ENCODE measurements at places on chromosomes 3 and 15.

DNA sequence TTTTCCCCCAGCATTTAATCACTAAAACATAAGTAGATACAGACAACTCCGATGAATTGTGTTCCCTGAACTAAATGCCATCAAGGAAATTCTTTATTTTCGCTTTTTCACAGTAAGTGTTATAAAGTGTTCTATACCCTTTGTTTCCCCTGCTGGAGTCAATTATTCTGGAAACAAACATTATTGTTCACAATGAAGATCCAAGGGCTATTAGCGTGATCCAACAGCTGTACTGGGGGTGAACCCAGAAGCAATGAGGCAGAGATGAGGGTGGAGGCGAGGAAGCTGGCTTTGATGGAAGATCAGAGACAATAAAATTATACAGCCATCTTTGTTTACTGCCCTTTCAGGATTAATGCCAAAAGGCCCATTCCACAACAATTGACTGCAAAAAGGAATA lies 250.3 kb upstream of the IGF1R start:
- DNase-seq = no peak

GRCh38 chr3:119731560-119732343 lies 28.9 kb downstream of the CFAP91 start:
- DNase-seq = no peak

- no peak for DNase-seq
These were observed 375 bp upstream of the MYZAP start for GRCh38 chr15:57591237-57591821.

GRCh38 chr15:58399739-58400138 lies 32.1 kb upstream of the LIPC start:
- no peak for DNase-seq

GRCh38 chr3:123412811-123413604 lies 35.9 kb downstream of the ADCY5 start:
- DNase-seq = no peak

- DNase-seq = no peak
These were observed 146.9 kb downstream of the RAB11A start for GRCh38 chr15:66016199-66016598.

GRCh38 chr3:189071446-189071845 lies 100.3 kb upstream of the TPRG1 start:
- DNase-seq = no peak

- DNase-seq = peak; percentile 30
These were observed 27.3 kb upstream of the FGD5 start for GRCh38 chr3:14791343-14791945.

GRCh38 chr3:9194509-9195184 lies 54.8 kb downstream of the SRGAP3 start:
- DNase-seq = no peak

GRCh38 chr3:126147147-126147931 lies 33.0 kb downstream of the ALDH1L1 start:
- no peak for DNase-seq

DNA sequence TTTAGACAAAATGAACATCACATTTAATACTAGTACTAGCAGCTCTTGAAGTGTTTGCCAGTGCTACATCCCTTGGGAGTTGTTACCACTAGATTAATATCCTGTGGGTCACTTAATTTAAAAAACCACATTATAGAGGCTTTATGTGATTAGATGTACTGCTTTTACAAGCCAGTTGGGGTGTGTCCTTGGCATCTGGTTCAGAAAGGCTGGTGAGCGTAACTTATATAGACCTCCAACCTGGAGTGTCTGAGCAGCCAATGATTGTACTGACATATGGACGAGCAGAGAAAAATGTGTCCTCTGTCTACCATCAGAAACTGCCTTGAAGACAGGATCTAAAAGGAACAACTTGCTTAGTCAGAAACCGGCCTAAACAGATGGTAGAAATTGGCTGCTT lies 306.2 kb upstream of the ATP11B start:
- DNase-seq = no peak

DNA sequence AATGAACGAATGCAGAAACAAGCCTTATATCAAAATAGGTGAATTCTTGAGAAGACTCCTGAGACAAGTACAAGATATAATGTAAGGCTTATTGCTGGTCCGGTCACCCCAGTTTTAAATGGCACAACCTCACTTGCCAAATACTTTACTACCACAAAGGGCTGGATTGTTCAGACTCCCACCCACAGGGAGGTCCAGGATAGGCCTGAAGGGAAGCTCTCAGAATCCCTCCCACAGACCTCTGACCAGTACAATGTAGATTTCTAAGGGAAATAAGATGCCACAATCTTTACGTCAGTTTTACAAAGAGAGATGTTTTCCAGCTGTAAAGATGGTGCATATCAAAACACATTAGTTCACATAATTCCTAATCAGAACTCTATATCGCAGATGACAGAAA lies 577.7 kb upstream of the ADAMTS9 start:
- DNase-seq = no peak

- no peak for DNase-seq
These were observed 627 bp downstream of the NT5DC2 start for GRCh38 chr3:52532838-52533622.

- DNase-seq = no peak
These were observed 68.0 kb downstream of the DIPK2A start for GRCh38 chr3:144039661-144040060.

GRCh38 chr3:150494411-150494977 lies 51.8 kb downstream of the SERP1 start:
- DNase-seq = no peak

- no peak for DNase-seq
These were observed 286.5 kb upstream of the RBMS3 start for GRCh38 chr3:28994161-28994905.

GRCh38 chr15:65102912-65103311 lies 12.1 kb downstream of the UBAP1L start:
- no peak for DNase-seq

- peak; percentile 57 for DNase-seq
These were observed 17.2 kb downstream of the MYL3 start for GRCh38 chr3:46845860-46846623.

- no peak for DNase-seq
These were observed 57.1 kb downstream of the CHAC1 start for GRCh38 chr15:41010345-41010744.

GRCh38 chr3:120435621-120436020 lies 15.2 kb downstream of the FSTL1 start:
- DNase-seq = no peak

Measured in activated naive CD4-positive, alpha-beta T cell (primary cell).